ENCODE measurements at places on chromosomes 1 and 21.

DNA sequence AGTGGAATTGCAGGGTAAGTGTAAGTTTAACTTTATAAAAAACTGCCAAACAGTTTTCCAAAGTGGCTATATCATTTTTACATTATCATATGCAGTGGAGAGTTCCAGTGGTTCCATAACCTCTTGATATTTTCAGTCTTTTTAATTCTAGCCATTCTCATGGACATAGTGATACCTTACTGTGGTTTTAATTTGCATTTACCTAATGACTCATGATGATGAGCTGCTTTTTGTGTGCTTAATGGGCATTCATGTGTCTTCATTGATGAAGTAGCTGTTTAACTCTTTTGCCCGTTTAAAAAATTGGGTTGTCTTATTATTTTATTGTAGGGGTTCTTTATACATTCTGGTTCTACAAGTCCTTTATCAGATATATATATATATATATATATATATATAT is 29.4 kb downstream of the SNX27 start:
- no peak for DNase-seq

GRCh38 chr1:205321162-205321958 is at the start of gene NUAK2:
TSS of gene NUAK2 (minus strand) at chr1:205321745. CDS start at chr1:205321628, 117 bp downstream.
- peak; percentile 79 for DNase-seq

- DNase-seq, result no peak
These were observed 96.3 kb downstream of the BCAR3 start for GRCh38 chr1:93585059-93585966.

DNA sequence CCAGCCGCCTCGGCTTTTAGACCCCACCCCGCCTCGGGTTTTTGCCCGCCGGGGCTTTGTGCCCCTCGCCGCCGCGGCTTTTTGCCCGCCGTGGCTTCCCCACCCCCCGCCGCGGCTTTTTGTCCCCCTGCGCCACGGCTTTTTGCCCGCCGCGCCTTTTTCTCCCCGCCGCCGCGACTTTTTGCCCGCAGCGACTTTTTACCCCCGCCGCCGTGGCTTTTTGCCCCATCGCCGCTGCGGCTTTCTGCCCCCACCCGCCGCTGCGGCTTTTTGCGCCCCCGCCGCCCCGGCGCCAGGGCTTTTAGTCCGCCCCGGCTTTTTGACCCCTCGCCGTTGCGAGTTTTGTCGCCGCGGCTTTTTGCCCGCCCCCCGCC is 474.4 kb downstream of the FAM72C start:
- DNase-seq, result no peak

- DNase-seq, result no peak
These were observed 209.5 kb downstream of the TOMM20 start for GRCh38 chr1:234918961-234919761.

DNA sequence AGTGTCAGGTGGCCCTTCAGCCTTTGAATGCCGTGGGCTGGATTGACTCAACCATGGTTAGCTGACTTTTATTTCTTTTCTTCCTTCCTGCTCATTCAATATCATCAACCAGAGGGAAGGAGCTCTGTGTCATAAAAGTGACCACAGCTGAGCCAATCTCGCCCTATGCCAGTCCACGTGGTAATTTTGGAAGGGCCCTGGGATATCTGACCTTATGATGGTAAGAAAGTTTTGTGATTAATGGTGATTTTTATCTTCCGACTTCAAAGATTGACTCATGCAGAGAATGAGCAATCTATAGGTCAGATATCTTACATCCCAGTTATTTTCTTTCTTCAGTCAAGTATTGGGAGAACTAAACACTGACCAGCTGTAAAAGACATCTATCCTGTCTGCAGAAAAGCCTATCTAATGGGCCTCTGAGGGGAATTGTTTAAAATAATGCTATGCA is 170.3 kb downstream of the ZC3H11B start:
- no peak for DNase-seq

DNA sequence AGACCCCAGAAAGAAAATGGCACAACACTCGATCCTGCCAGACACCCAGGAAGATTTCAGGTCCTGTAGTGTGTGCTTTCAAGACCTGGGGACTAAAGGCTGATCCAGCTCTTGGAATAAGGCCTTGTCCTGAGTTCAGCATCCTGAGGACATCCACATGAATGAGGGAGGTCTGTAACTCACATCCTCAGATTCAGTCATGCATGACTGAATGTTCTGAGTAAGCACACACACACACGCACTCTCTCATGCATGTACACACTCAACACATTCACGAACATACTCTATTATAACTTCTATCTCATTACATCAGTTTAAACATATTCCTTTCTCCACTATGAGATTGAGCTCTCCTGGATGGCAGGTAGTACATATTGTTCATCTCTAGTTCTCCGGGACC is 273.4 kb upstream of the BEND5 start:
- no peak for DNase-seq

- DNase-seq, result no peak
These were observed 592 bp downstream of the AGRN start for GRCh38 chr1:1020415-1021009.

- no peak for DNase-seq
These were observed 93.8 kb downstream of the SYT2 start for GRCh38 chr1:202616355-202616915.

DNA sequence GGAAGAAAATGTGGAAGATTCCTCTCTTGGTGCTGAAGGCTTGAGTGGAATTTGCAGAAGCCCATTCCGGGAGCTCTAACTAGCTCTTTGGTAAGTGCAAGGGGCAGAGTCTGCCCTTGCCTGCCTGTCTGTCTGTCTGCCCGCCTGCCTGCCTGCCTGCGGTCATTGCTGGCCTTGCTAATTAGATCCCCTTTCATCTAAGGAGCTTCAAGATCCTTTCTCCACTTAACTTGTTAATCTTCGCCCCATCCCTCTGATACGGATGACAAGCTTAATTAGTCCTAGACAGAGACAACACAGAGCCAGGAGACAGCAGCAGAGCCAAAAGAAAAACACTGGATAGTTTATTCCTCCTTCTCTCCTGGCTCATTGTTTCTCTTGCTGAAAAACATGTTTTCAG is 80.2 kb upstream of the GADD45A start:
- no peak for DNase-seq

DNA sequence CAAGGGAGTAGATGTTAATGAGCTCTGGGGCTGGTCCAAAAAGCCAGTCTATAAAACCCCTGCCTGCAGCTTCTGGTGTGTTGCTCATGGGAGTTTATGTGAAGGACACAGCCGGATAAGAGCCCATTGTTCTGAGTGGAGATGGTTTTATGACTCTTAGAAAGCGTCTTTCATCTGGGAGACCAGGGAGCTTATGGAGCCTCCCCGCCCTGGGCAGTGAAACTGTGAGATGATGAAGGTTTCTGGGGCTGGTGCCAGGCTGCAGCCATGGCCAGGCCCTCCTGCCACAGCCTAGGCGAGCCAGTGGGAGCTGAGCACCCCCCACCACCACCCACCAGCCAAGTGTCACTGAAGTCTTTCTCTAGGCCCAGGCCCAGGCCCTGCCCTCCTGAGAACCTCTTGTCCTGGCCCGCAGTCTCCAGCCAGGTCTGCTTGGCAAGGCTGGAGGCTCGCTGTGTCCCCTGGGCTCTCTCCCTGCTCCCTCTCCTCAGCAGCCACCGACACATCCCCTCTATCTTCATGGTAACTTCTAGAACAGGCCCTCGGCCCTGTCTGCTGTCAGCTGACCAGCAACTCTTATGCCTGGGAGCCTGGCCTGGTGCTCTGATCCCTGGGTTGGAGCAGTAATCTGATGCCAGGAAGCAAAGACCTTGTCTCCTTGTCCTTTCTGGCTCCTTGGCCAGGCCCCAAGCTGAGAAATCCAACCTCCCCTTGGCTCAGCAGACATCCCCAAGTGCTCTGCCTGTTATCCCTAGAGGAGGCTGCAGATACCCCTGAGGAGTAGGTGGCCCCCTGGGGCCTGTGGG is 7.6 kb upstream of the ARHGEF10L start:
- DNase-seq, result no peak

DNA sequence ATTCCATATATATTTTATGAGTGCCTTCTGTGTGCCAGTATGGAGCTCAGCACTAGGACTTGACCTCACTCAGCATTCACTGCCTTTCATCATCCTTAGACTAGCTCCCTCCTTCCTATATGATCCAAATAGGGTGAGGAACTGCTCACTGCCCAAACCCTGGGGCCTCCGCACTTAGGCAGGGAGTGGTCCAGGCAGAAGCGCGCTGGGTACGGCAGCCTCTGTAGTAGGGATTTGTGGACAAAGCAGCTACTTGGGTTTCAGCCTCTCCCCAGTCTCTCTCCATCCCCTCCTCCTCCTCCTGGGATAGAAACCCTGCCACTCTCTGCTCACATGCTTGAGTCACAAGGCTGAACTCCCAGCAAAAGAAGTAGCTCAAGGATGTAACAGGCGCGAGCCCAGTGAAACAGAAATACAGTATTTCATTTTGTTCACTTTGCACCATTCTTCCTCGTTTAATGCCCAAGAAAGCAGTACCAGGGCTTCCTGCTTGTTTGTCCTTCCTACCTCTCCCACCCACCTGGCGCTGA is 32.9 kb downstream of the PLEKHA6 start:
- no peak for DNase-seq
